ENCODE measurements at places on chromosomes 2 and 18. TPM values are rescaled to one million over a fixed set of nuclear protein-coding genes. Genes with fewer than 3 reads are reported as not detected.
A peak's percentile ranks its signal among the peaks of the same experiment; 100 is the strongest.

- DNase-seq, result peak; percentile 1
Observed at GRCh38 chr18:29449424-29449823, 1272.5 kb upstream of the CDH2 start.

DNA sequence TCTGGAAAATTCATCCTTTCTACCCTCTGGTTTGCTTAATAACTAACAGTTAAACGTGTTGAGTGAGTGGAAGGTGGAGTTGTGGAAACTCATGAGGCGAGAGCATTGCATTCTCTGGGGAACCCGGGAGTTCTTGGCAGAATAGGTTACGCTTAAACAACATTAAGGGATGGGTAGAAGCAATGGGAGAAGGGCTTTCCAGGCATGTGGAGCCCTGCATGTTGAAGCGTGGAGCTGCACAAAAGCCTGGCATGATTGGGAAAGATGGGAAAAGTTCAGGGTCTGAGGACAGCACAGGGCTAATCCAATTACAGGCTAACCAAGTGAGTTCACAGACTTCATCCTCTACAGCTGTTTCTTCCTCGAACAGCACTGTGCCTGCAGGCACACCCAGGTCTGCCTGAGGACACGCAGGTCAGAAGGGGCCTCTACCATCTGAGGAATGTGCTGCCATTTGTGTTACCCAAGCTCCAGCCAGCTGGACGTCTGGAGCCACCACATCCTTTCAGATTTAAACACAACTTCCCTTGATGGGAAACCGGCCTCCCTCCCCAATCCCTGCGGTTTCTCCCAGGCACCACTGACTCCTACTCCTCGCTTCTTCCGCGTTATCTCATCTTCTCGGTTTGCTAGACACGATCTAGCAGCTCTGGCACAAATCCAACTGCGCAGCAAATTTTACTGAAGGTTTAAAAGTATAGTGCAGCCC, 164.2 kb downstream of the ANTXR1 start:
- DNase-seq, result no peak

DNA sequence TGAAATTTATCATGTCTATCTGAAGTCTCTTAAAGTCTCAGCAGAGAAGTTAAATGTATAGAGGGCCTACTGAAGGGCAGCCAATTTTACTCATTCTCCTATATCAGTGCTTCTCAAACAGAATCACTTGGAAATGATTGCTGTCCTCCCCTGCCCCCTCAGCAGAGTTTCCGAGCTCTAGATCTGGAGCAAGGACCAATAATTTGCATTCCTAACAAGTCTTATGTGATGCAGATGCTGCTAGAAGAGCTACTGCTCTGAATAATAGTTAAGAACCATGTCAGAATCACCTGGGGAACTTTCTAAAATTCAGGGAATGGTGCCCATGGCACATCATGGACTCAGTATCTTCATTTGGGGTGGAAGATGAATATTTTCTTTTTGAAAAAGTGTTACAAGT, 105.6 kb upstream of the EPHA4 start:
- DNase-seq, result no peak

DNA sequence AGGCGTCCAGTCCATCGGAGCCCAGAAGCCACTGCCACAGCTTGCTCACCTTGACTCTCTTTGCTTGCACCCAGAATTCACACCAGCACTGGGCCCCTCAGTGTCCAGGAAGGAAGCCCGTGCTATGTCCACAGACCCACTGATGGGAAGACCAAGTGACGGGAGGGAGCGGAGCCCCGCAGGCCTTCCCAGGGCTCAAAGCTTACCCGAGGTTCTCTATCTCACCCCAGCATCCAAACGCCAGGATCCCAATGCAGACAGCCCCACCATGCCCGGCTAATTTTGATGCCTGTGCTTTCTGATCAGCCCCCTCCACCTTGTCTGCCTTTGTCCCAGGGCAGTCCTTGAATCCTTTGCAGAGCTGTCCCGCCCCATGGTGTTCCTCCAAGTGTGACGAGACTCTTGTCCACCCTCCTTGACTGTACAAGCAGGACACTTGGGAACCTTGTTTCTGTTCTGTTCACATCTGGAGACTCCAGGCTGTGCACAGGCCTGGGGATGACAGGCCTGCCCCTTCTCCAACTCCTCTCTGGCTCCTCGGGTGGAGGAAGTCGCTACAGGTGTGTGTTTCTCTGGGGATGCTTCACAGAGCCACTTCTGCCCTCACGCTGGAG, 12.0 kb downstream of the NPPC start:
- DNase-seq, result no peak

GRCh38 chr18:58691256-58691655, 20.0 kb downstream of the MALT1 start:
- DNase-seq, result no peak

GRCh38 chr2:10773821-10774341, 38.7 kb downstream of the PDIA6 start:
- no peak for DNase-seq

DNA sequence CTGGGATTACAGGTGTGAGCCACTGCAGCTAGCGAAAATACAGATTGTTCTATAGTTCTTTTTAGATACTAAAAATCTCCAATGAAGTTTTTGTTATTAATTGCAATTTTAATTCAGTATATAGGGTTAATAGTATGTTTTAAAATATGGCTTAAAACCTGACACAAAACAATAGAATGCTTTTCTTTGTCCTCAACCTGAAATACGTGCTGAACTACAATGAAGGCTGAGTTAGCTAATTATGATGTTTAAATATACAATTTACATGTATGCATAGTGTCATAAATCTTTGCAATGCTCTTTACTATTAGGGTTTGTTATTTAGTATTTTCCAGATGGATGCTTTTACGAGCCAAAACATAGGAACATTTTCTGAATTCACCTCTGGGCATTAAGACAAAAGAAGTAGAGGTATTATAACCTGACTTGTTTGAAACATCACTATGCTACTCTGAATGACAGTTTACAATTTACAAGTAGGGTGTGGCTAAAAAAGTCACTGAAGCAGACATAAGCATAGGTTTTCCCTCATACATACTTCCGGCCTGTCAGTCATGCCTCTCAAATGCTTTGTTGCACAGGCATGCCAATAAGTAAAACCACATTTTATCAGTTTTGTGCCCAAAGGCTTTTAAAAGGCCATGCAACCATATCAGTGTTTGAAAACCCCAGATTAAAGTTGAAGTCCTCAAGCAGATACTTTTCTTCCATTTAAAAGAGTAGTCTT, 168.3 kb downstream of the OTX1 start:
- no peak for DNase-seq

DNA sequence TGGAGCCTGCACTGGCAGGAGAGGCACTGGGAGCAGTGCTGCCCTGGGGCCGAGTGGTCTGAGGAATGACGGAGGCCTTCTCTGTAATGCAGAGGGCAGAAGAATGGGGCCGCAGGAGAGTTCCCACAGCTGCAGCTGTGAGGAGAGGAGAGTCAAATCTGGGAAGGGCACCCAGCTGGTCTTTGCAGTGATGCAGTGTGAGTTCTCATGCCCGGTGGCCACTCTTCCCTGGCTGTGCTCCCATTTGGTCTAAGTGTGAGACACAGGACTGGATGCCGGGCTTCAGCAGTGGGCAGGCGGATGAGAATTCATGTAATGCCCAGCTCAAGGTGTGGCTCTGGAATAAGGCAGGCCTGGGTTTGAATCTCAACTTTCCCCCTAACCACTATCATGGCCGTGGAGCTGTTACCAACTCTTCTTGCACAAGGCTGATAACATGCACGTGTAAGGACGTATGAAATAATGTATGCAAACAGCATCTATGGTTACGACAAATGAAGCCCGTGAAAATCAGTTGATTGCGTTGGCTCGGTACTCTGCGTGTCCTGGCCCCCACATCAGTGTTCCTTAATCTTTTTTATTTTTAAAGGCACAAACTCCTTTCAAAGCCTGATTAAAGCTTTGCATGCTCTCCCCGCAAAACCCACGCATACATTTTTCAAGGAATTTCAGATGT, 71.6 kb downstream of the ACKR3 start:
- DNase-seq, result no peak

DNA sequence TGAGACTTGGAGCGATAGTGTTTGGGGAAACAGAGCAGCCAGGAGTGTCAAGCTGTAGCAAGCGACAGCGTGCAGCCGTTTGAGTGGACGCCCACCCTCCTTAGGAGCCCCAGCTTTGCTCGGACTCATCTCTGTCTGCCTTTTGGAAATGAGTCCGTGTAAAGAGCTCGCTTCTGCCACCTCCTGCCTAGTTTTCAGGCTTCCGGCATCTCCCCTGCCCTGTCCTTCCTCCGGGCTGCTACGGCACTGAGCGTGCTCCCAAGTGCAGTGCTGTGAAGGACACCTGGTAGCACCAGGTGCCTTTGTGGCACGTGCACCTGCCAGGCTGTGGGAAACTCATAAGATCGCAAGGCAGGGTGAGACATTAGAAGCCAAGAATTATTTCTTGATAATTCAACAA, 117.1 kb downstream of the RNF144A start:
- no peak for DNase-seq

- no peak for DNase-seq
Observed at GRCh38 chr2:124024561-124025170, 421 bp upstream of the CNTNAP5 start.

DNA sequence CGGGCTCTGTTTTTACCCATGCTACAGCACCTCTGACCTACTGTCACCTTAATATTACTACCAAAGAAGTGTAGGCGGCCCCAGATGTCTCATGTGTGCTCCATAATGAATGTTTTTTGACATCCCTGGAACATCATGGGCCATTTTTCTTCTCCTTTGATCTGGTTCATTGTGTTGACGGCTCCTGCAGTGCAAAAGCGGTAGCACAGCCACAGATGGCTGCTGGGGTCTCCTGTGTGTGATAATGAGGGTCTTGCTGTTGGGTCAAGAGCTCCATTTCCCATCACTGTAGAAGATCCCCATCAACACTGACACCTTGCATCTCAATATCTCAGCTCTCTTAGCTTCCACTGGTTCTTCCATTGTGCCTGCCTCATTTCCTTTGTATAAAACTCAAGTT, 95.0 kb downstream of the CDH20 start:
- no peak for DNase-seq

DNA sequence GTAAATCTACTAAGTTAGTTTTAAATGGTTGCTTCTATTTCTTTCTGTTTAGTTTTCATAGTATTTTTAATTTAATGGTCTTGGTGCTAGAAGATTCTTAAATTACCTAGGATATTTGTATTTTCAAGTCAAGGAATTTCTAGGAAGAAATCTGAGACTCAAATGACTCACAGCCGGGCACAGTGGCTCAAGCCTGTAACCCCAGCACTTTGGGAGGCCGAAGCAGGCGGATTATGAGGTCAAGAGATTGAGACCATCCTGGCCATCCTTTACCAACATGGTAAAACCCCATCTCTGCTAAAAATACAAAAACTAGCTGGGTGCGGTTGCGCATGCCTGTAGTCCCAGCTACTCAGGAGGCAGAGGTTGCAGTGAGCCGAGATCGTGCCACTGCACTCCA, 95.5 kb downstream of the C2orf74 start:
- no peak for DNase-seq

GRCh38 chr2:25960920-25961319, 21.4 kb downstream of the KIF3C start:
- DNase-seq, result no peak

DNA sequence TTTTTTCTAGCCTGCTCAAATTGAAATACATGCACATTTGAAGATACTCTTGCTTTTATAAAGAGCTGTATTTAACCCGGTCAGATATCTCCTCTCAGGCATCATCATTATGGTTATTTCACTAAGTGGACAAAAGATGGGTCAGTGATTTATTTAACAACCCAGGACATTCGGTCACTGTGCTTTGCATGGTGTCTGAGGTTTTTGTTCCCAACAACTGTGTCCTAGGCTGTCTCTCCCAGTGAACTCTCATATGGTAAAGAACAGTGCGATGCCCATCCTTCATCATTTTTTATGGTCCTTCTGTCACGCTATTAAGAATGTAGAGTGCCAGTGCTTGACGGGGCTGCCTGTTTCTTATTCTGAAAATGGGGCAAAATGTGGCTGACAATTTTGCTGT, 372.4 kb downstream of the PTPRM start:
- DNase-seq, result no peak

RALB gene
- polyA plus RNA-seq, result 73.5 TPM

MLPH gene
- polyA plus RNA-seq, result 3.6 TPM

ASPRV1 gene
- 4.7 TPM for polyA plus RNA-seq

ANKRD29 gene
- polyA plus RNA-seq, result 0.93 TPM

SH3RF3 gene
- polyA plus RNA-seq, result 4.0 TPM

IL1R1 gene
- polyA plus RNA-seq, result 31.9 TPM

RNU2-63P gene
- polyA plus RNA-seq, result not detected

TBR1 gene
- polyA plus RNA-seq, result 0.03 TPM
